ENCODE measurements at places on chromosomes 3 and 15. TPM values are rescaled to one million over a fixed set of nuclear protein-coding genes. Genes with fewer than 3 reads are reported as not detected.

Gene PCOLCE2
- 31.6 TPM for total RNA-seq

Gene MNS1
- total RNA-seq = 7.0 TPM

Gene FEZF2
- not detected for total RNA-seq

Gene CMTM8
- 1.1 TPM for total RNA-seq

Gene PRKAR2A
- total RNA-seq = 43.4 TPM

Gene ZNF148
- total RNA-seq = 62.9 TPM

Gene TJP1
- 94.2 TPM for total RNA-seq

Gene C3orf62
- 2.9 TPM for total RNA-seq

Gene ERICH6
- total RNA-seq = 0.41 TPM

Gene CYP19A1
- total RNA-seq = 3.1 TPM

Gene GPR160
- 0.90 TPM for total RNA-seq

Gene GOLGA8G
- not detected for total RNA-seq

Gene ISLR2
- 0.36 TPM for total RNA-seq

Gene FOXB1
- not detected for total RNA-seq

Gene GRK7
- total RNA-seq = not detected

Gene COL6A5
- not detected for total RNA-seq

Gene ARHGEF26
- 2.0 TPM for total RNA-seq

Gene UTS2B
- not detected for total RNA-seq

Gene PLSCR2
- total RNA-seq = not detected

Gene FILIP1L
- 34.3 TPM for total RNA-seq

Gene PPARG
- total RNA-seq = 39.4 TPM

Gene DOCK3
- total RNA-seq = 0.36 TPM

Gene CCDC39
- 0.27 TPM for total RNA-seq

Gene TRIM42
- not detected for total RNA-seq

Gene IQCH
- 0.74 TPM for total RNA-seq

Gene OSBPL10
- total RNA-seq = 6.7 TPM

Gene OCA2
- not detected for total RNA-seq

Gene CLDN1
- total RNA-seq = 0.18 TPM
